ENCODE measurements at places on chromosomes 7 and 10.

GRCh38 chr10:121099592-121099991, 248.4 kb downstream of the WDR11 start:
- no peak for DNase-seq

DNA sequence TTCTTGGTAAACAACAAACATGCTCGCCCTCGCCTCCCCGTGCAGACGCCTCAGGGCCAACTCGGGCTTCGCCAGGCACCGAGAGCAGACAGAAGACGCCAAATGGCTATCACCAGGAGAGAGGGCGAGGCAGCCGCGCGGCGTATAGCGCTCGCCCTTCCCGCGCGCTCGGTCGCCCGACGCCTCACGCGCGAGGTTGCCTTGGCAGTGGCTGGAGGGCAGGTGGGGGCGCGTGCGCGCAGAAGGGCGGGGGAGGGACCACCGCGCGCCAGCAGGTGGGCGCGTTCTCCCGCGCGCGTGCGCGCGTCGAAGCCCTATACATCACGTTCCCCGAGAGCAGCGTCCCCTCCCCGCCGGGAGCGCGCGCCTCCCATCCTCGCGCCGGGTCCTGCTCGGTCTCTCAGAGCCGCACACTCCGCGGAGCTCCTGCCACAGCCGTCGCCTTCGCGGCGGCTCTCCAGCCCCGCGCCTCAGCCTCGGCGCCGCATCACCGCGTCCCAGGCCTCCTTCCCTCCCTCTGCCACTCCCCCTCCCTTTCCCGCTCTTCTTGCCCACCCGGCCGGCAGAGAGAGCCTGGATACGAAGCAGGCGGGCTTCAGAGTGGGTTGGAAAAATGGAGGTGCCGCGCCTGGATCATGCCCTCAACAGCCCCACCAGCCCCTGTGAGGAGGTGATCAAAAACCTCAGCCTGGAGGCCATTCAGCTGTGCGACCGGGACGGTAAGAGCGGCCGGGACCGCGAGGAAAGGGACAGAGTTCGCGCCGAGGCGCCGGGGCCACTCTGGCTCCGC, at the start of gene PHYHIPL:
Gene PHYHIPL, plus strand, starts transcription at position 403 of the 790 bp plus-strand sequence. Its CDS starts 211 bp downstream, at position 614.
- DNase-seq: no peak

GRCh38 chr7:3558400-3558799, 257.3 kb downstream of the SDK1 start:
- no peak for DNase-seq

DNA sequence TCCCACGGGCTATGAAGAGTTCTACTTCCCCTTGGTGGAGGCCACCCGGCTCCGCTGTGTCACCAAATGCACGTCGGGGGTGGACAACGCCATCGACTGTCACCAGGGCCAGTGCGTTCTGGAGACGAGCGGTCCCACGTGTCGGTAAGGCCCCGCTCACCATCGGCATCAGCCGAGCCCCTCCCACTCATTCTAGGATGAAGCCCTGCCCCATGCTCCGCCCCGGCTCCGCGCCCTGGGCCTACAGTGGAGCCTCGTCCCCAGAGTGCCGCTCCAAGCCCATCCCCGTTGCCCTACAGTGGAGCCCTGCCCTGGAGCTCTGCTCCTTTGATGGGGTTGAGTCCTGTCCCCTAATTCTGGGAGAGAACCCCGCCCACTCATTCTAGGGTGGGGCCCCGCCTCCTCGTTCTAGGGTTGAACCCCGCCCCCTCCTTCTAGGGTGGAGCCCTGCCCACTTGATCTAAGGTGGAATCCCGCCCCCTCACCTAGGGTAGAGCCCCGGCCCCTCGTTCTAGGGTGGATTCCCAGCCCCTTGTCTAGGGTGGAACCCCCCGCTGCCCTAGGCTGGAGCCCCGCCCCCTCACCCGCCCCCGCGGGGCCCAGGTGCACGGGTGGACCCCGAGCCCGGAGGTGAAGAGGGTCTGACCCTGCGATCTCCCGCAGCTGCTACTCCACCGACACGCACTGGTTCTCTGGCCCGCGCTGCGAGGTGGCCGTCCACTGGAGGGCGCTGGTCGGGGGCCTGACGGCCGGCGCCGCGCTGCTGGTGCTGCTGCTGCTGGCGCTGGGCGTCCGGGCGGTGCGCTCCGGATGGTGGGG, 3.4 kb upstream of the MUC12 start:
- DNase-seq: peak; percentile 17

DNA sequence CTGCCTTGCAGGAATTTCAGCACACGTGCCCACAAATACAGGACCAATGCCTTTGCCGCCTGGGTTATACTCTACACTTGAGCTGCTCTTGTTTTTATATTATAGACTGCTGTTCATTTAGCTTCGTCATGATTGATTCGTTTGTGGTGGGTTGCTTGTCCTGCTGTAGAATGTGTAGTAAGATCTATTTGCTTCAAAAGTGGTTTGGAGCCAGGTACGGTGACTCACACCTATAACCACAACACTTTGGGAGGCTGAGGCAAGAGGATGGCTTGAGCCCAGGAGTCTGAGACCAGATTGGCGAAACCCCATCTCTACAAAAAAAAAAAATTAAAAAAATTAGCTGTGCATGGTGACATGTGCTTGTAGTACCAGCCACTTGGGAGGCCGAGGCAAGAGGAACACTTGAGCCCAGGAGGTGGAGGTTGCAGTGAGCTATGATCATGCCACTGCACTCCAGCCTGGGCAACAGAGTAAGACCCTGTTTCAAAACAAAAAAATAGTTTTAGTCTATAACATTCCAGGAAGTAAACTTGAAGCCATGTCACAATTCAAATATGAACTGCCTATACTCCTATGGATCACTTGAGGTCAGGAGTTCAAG, 9.0 kb upstream of the RHBDD2 start:
- peak; percentile 24 for DNase-seq

- DNase-seq: peak; percentile 29
Measured at GRCh38 chr10:57849691-57850357, 417.9 kb downstream of the IPMK start.

GRCh38 chr7:37028909-37029440, 304.7 kb upstream of the AOAH start:
- no peak for DNase-seq

DNA sequence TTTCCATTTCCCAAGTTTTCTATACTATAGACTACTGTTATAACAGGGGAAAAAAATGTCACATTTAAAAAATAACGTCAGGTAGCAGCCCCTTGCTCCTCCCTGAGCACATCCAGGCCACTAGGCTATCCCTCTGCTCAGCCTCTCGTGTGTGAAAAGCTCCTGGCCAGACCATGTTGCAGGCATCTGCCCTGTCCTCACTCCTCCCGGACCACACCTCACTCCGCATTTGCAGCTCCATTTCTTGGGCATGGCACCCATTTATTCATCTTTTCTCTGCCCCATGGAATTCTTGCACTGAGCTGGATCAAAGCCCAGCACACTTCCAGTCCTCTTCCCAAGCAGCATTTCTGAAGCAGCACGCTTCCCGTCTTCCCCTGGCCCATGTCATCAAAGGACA, 1.4 kb upstream of the GDF2 start:
- DNase-seq: no peak

DNA sequence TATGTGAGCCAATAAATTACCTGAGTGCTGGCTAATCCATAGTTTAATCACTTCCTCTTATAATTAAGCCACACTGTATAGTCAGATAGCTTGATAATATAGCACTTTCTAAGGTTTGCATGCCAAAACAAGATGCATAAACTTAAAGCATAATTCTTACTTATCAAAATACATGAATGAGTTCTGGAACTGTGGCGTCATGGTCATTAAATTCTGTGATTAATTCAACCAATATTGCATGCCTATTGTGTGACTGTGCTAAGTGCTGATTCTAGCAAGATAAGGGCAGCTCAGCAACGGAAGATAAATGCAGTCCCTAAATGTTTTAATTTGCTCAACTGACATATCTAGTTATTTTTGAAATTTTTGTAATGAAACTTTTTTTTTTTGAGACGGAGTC, 29.7 kb downstream of the HOXA1 start:
- DNase-seq: peak; percentile 37

DNA sequence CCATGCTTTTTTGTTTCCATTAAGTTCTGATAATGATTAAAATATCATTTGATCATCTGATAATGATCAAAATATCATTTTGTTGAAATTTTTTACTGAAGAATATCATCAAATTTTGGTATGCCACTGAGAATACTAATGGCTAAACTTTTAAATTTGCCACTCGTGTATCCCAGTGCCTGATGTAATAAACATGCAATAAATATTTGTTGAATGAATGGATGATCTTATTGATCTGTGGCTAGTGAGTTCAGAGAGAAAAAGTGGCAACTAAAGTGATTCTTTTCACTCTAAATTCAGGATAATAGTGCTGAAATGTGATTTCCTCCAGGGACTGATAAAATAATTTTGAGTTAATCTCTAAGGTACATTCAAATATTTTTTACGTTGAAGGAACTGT, 159.3 kb upstream of the WNT16 start:
- DNase-seq: no peak

- peak; percentile 66 for DNase-seq
Measured at GRCh38 chr10:13074563-13075451, 25.2 kb upstream of the OPTN start.

DNA sequence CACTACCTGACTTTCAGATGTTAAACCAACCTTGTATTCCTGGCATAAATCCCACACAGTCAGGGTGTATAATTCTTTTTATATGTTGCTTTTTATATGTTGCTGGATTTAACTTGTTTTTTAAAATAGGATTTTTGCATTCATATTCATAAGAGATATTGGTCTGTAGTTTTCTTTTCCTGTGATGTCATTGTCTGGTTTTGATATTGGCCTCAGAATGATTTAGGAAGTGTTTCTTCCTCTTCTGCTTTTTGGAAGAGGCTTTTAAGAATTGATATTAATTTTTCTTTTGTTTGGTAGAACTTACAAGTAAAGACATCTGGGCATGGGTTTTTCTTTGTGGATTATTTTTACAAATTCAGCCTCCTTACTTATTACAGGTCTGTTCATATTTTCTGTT, 93.1 kb downstream of the CARD11 start:
- DNase-seq: no peak

DNA sequence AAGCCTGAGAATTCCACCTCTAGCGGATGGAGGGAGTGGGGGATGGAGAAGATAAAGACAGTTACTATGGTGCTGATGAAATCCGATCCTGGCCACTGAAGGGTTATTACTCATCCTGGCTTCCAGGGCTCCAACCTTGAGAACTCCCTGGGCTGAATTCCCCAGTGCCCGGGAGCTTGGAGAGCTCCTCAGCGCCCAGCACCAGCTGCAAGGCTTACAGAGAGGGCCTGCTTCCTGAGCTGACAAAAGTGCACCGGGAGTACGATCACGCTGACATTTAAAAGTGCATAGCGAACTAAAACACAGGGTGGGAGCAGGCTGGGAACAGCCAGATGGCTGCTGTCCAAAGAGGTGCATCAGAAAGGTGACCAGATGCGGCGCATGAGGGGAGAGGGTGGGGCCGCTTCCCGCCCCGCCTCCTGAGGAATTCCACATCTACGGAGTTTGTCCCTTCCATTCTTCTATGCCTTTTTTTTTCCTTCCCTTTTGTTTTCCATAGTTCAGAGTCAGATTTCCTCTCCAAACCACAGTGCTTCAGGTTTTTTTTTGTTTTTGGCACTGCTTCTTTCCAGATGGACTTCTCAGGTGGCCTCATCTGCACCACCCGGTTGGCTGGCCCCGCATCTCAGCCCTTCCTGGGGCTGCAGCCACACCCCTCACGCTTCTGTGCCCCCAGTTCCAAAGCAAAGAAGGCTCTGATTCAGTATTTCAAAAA, 62.4 kb upstream of the MKRN1 start:
- DNase-seq: peak; percentile 95

- DNase-seq: no peak
Measured at GRCh38 chr7:22386865-22387264, 29.9 kb upstream of the RAPGEF5 start.

All from fibroblast of the aortic adventitia (primary cell).